OCI-LY7 (cell line): ENCODE measurements at places on chromosomes 4 and X.

GRCh38 chrX:69137371-69138117 lies 27.7 kb downstream of the PJA1 start:
- no peak for DNase-seq

DNA sequence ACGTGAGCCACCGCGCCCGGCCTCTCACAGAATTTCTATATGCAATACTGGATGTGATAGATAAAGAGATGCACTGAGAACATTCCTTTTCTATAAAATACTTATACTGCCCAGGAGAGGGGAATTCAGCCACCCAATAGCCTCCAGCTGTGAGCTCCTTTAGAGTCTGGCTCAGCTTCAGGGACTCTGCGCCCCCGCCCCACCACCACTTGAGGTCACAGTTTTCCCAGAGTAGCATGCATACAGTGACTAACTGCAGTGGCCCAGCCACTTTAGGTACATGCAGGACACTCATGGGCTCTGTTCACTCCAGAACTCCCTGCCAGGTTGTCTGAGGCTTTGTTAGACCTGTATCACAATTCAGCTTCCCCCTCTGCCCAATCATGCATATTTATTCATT lies 144.4 kb upstream of the TET2 start:
- DNase-seq = no peak

GRCh38 chrX:38108364-38108763 lies 102.0 kb downstream of the SYTL5 start:
- DNase-seq = peak; percentile 52

GRCh38 chr4:30116401-30116800 lies 603.8 kb upstream of the PCDH7 start:
- DNase-seq = no peak

- DNase-seq = no peak
Measured at GRCh38 chr4:123412700-123413512, 16.3 kb downstream of the SPRY1 start.

GRCh38 chrX:130984782-130985181 lies 73.4 kb upstream of the ARHGAP36 start:
- DNase-seq = no peak

DNA sequence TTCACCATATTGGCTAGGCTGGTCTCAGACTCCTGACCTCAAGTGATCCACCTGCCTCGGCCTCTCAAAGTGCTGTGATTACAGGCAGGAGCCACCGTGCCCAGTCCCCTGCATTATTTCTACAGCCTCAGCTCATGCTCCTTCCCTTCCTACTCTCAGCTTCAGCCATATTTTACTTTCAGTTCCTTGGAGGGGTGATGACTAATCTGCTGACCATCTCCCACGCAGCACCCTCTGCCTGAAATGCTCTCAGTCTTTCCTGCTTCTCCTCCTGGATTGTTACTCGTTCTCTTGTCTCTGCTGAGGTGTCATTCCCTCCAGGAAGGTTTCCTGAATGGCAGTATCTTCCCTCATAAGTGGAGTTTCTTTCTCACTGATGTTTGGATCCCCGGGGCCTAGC lies 63.3 kb downstream of the MOSPD2 start:
- DNase-seq = no peak

GRCh38 chrX:96556886-96557285 lies 127.8 kb upstream of the DIAPH2 start:
- DNase-seq = no peak
